ENCODE measurements at places on chromosomes 2 and 18.

DNA sequence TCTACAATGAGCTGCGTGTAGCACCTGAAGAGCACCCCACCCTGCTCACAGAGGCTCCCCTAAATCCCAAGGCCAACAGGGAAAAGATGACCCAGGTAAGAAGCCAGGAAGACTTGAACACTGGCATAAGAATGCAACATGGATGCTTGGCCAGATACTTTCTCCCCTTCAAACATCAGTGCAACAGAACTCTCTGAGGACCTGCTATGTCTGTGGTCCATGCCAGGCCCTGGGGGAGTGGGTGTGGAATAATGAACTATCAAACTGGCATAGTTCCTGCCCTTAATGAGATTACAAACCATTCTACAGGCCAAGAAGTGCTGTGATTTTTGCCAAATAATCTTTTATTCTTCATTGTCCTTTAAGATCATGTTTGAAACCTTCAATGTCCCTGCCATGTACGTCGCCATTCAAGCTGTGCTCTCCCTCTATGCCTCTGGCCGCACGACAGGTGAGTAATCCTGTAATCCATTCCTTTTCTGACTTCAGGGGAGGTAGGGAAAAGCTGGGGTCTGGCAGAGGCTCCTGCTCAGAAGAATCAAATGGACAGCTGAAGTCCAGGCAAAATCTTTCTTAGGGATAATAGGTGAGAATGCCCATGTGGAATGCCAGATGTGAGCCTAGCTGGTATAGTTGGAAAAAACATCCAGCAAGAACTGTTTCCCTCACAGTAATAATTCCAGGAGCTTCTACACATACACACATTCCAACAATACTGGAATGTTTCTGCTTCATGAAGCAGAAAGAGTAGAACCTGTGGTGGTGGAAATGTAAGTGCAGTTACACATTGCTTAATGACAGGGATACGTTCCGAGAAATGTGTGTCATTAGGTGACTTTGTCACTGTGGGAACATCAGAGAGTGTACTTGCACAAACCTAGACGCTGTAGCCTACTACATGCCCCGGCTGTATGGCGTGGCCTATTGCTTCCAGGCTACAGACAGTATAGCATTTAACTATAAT is 16.2 kb downstream of the ACTG2 start:
- no peak for DNase-seq

DNA sequence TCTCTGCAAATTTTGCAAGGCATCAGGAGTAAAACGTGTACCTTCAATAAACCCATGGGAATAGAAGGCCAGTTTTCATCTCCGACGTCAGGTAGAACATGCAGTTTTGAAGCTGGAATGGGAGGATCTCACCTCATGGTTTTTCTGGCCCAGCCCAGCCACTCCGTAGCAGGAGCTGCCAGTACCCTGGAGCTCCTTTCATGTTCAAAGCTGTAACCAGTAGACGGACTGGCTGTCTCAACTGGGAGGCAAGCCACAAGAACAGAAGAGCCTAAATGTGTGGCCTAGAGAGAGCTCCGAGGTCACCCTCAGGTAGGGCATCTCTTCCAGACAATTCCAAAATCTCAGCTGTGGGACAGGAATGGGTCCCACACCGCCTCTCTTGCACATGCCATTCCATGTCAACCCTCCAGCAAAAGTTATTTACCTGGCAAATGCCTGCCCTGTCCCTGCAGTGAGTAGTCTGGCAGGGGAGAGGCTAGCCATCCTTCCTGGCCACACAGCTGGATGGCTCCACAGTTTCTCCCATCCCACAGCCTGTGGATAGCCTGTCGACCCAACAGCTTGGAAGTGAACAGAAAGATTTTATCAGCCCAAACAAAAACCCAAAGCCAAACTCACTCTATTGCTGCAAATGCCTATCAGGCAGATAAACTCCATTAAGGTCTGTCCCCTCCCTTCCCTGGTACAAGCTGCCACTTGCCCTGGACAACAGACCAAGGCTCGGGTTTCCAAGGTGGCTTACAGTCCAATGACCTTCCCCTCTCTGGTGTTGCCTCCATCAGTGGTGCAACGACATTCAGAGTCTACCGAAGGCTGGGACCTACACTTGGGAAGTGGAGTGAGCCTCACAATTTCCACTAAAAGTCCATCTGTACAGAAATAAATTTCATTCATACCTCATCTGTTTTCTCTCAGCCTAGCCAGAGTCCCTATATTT is 27.8 kb downstream of the CRACDL start:
- no peak for DNase-seq

GRCh38 chr18:76416911-76417310 is 78.1 kb downstream of the ZNF516 start:
- no peak for DNase-seq

- no peak for DNase-seq
These were observed 31.3 kb downstream of the LANCL1 start for GRCh38 chr2:210445116-210445707.

DNA sequence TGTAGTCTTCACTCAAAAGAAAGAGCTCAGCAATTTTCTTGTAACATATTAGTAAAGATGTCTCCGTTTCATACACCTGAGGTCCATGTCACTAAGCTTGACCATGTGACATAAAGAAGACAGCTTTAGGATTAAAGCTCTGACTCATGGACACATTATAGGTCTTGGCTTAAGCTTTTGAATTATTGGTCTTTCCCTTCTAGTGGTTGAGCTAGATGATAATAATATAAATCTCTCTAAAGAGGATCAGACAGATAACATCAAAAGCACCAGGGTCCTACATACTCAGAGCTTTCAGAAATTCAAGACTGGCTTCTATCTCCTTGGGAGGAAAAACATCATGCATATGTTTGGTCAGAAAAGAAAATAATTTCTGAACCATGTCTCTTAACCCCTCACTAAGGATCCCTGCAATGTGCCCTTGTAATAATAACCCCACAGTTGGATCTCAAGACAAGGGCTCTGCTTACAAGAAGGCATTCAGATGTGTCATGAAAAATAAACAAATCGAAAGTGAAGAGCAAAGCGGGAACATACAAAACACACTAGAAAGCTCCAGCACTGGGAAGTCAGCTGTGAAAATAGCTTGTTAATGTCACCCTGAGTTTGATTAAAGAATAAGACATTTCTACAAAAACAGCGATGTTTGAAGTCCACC is 174.5 kb downstream of the PID1 start:
- no peak for DNase-seq

GRCh38 chr2:44866152-44866551 is 75.3 kb upstream of the SIX3 start:
- DNase-seq: no peak

DNA sequence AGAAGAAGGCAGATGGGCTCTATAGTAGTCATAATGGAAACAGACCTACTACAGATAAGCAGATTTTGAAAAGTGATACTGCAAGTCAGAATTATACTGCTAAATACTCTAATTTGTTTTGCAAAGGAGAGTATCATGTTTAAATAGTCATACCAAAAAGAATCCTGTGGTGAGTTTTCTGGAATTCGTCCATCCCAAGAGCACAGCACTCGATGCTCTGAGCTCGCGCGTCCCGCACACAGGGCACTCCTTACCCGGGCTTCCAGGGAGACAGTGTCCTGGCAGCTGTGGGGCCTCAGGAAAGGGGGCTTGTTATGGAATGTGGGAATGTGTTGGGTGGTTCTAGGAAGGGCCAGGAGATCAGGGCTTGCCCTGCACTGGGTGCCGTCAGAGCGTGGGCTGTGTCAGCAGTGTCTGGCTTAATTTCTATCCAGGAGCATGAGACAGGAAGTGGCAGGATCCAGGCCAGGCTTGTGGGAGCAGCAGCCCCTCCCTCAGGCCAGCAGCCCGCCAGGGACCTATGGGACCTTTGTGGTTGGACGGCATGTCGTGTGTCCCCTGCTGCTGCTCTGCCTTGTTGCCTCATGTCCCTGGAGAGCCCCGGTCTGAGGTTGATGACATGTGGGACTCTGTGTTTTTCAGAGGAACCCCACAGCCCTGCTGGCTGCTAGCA is 193.2 kb upstream of the TPO start:
- DNase-seq: peak; percentile 5

- DNase-seq: no peak
These were observed 87.3 kb downstream of the RTN4 start for GRCh38 chr2:54962935-54963440.

GRCh38 chr2:53782676-53783075 is 4.1 kb downstream of the ASB3 start:
- DNase-seq: no peak

- DNase-seq: no peak
These were observed 6.8 kb upstream of the STK25 start for GRCh38 chr2:241514986-241515737.

DNA sequence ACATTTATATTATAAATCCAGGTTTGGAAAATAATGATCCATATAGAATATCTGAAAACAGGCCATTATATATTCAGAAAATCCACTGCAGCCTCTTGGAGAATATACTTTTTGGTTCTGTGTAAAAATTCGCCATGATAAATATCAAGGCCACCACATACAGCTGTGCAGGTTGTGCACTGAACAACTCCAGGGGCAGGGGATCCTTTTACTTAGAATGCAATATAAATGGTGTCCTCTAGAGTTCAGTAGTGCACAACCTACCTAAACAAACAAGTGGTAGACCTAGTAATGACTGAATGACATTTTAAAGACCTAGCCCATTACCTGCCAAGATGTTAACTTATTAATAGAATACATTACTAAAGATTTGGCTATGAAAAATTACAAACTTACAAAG is 22.4 kb downstream of the MOGAT1 start:
- no peak for DNase-seq

- DNase-seq: no peak
These were observed 959 bp downstream of the MAB21L4 start for GRCh38 chr2:240894836-240895558.

- no peak for DNase-seq
These were observed 70.6 kb upstream of the CTDP1 start for GRCh38 chr18:79608999-79609461.

DNA sequence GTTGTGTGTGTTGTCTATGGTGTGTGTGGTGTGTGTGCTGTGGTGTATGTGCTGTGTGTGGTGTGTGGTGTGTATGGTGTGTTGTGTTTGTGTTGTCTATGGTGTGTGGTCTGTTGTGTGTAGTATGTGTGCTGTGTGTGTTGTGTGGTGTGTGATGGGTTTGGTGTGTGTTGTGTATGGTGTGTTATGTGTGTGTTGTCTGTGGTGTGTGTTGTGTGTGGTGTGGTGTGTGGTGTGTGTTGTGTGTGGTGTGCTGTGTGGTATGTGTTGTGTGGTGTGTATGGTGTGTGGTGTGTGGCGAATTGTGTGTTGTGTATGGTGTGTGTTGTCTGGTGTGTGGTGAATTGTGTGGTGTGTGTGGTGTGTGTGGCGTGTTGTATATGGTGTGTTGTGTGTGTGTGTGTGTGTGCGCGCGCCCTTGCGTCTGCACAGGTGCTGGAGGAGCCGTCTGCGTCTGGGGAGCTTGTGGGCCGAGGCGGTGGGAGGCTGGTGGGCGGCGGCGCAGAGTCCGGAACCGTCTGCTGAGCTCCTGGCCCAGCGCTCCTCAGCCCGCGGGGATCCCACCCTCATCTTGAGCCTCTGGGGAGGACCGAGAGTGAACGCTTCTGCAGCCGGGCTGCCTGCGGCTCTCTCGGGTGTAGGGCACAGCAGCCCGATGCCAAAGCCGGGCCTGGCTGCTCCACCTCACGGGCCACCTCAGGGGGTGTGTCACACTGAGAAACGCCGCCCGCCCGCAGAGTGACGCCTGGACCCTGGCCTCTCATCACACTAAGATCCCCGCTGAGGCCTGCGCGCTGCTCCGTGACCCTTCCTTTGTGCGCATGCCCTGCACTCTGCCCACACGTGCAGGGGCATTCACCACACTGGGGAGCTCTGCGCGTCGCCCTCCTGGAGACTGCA is 8.8 kb upstream of the ADI1 start:
- no peak for DNase-seq

DNA sequence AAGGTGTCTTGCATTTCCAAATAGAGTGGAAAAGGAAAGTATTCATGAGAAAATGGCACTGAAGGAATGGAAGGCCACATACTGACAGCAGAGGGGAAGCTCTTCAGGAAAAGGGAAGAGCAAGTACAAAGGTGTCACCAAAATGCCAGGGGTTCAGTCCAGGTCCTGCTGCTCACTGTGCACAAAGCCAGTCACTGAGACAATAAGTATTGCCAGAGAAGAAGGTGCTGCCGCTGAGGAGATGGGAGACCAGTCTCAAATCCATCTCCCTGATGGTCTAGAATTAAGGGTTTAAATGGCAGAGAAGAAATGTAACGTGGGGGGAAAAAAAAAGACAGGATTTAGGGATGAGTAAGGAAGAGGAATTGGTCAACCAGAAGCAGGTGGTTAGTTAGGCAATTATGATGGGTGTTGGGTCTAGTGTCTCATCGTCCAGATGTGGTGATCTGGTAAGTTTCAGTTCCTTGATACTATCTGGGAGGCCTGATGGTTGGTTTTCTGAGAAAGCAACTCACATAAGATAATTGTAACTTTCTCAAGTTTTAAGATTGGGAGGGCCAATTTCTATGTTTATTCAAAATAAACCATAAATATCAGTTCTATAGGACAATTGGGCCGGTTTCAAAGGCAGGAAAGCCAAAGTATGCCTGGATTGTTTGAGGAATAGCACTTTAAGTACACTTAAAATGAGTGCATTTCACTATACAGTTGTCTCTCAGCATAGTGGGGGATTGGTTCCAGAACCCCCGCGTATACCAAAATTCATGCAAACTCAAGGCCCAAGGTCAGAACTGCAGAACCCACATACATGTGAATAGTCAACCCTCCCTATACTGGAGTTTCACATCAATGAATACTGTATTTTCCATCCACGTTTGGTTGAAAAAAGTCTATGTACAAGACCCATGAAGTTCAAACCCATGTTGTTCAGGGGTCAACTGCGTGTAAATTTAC is 109.1 kb upstream of the DNAJC10 start:
- DNase-seq: no peak

DNA sequence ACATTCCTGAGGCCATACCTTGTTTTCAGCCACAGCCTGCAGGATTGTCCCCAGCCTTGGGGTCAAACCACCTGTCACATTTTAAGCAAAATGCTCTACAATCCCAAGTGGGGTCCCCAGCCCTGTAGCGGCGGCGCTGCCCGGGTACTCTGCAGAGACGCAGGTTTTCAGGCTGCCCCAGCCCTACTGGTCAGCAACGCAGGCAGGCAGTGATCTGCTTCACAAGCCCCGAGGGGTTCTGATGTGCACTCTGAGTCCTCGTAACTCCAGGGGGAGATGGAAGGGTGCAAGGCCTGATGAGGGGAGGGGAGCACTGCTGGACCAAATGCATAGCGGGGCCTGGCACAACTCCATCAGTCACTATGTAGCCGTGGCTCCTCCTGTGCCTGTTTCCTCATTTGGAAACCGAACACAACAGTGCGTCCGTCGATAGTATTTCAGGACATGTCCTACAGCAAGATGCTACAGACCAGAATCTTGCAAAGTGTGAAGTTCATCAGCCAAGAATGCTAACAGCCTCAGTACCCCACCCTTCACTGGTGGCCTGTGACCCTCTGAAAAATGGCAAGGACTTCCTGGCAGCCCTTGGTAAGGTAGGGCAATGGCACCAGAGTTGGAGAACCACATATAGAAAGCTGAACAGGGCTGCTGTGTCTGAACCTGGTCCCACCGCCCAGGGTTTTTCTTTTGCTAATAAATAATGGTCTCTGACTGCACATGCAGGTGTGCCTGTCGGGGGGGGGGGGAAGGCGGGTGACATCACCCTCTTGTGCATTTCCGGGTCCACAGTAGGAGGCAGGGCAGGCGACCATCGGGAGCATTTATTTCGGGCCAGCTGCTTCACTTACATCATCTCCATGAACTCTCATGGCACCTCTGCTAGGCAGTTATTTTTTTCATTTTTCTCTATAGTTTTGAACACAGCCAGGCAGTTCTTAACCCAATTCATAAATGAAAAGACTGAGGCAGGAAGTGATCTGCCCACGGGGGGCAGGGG is 50.6 kb upstream of the TFCP2L1 start:
- no peak for DNase-seq
